ENCODE measurements at places on chromosomes 11 and 22.

- DNase-seq: no peak
These were observed 49.3 kb upstream of the WNT7B start for GRCh38 chr22:46025973-46026898.

DNA sequence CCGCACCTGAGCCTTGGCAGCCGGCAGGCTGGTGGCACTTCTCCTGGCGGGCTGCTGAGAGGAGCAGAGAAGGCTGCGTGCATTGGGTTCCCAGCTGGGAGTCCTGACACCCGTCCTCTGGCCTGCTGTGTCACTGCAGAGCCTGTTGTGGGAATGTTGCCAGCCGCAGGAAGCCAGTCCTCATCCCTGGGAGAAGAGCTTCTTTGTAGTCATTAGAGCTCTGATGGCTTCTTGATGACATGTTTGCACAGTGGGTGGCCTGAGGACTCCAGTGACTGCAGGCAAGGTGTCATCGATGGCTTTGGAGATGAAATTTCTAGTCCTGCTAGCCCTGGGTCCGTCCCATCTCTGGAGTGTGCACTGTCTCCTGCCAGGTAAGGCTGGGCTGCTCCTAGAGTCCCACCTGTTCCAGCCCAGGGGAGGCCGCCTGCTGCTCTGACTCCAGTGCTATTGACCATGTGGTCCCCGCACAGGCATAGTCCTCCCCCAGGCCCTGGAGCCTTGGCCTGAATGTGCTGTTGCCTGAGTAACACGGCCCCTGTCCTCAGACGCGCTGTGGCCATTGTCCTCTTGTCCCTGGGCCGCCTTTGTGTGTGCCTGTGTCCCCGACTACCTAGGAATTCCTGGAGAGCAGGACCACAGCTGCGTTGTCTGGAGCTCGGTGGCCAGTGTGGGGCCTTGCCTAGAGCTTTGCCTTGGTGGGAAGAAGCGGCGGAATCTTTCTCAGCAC is 129.2 kb downstream of the CACNA1I start:
- DNase-seq: no peak

- DNase-seq: no peak
These were observed 29.8 kb upstream of the CRTAM start for GRCh38 chr11:122808478-122808869.

GRCh38 chr22:27795696-27796517 is 5.6 kb downstream of the MN1 start:
- no peak for DNase-seq

DNA sequence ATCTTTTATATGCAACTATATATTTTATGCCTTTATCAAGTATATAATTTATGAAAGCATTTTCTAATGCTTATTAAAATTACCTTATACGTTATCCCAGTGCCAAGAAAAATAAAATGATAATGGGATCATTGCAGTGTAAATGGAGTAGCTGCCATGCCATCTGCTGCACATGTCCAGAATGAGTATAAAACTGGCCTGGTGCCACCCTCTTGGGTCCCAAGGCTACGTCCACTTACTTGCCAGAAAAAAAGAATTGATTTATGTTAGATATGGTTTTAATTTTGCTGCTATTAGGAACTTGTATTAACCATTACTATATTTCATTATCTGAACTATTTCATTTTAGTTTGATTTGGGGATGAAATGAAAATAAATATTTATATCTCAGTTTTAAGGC is 1127.1 kb upstream of the CNTN5 start:
- no peak for DNase-seq

DNA sequence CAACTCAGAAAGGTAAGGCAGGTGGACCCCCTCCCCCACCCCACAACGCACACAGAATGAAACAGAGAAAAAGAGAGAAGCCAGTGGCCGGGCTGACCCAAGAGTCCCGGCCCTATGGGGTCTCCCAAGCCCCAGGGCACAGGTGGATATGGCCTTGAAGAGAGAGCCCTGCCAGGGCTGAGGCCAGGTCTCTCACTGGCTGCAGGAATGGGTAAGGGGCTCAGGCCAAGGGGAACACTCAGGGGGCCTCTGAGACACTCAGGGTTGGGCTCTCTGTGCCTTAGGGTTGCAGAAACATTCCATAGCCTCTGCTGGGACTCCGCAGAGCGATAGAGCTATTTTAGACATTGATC is 98.0 kb downstream of the PDE2A start:
- DNase-seq: no peak
